ENCODE measurements at places on chromosomes 1 and 21.
A peak's percentile ranks its signal among the peaks of the same experiment; 100 is the strongest.

DNA sequence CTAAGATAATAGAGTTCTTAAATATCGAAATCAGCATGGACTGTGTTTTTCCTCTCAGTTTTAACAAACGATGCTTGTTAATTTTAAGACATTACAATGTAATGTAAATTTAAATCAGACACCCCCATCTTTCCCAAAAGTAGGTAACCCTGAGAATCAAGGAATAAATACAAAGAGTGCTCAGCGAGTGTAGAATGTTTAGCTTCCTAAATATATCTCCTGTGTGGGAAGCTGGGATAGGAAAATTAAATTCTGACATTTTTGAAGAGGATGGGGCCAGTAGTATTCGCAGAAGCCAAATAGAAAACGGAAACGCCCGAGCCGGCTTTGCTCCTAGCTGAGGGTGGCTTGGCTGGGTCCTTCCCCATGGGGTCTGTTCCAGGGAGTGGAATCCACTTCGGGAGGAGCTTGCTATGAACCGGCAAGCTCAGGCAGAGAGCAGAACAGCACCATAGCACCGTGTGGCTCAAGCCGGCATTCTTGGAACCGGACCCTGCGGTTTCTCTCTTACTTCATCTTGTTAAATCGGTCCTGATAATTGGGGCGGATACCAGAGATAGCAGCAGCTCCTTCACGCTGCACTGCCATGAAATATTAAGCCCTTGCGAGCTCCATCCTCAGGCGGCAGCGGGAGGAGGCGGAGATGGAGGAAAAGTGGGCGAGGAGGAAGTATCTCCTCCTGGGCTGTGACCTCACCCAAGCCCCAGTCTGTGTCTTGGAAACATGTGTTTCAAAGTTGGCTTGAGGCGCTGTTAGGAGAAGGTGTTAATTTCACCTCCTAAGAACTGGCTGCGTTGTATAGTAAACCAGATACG, 24.9 kb downstream of the MAP3K7CL start:
- no peak for DNase-seq

DNA sequence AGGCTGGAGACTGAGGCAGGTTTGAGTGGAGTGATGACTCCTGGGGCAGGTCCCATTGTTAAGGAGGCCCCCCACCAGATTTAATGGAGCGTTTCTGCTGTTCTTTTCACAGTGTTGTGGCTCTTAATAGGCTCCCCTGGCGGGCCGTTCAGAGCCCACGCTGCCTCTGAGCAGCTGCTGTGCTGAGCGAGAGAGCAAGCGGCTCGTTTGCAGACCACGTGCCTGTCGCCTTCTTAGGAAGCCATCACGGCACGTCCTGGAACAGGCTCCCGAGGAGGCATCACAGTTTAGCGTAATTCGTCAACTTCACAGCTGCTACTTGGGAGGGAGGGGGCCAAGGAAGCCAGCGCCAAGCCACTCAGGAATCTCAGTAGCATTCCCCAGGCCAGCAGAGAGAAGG, 70.5 kb upstream of the CTTNBP2NL start:
- no peak for DNase-seq

DNA sequence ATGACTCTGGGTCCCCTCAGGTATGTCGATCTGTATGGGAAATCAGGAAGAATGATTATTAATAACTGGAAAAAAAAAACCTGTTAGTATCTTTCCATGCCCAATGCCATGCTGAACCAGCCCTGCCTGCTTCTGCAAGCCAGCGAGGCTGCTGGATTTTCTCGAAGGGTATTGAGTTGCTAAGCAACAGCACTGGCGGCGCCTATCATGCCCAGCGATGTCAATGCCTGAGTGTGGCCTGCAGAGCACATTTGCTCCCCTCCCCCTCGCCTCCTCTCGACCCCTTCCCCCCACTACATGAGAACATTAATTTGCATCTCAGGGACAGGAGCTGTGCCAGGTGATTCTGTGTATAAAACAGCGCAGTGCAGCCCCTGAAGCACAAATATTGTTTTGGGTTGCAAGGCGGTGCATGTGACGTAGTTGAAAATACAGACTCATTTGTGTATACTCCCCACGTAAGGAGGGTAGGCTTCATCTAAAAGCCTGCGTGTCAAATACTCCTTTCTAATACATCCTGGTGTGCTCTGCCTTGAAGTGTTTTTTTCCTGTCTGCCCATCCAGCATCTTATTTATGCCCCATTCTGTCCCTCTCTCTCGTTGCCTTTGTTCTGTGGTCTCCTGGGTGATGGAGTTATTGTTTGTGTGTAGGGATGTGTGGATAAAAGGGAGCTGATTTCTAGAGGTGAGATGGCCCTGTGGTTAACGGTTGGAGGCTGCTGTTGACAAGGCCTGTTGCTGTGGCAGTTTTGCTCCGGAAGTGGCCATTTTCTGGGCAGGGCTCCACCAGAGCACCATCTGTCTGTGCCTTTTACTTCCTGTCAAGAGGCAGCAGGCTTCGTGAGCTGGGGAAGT, 32.7 kb upstream of the ATP5PO start:
- peak; percentile 79 for DNase-seq

DNA sequence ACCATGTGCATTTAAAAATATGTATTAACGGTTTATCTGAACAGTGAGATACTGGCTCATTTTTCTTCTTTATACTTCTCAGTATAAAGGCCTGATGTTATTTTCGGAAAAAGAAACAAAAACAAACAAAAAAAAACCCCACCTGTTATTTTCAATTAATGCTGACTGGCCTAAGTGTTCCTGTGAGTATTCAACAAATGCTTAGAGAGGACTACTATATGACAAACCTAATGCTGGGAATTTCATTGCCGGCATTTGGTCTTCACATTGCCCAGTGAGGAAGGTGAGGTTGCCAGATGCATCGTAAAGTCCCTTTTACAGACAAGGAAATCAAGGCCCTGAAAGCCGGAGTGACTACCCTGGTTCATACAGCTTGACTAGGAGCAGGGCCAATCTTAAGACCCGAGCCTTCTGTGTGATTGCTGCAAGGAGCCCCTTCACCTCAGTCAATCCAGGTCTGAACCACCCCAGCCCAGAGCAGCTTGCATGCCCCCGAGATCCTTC, 599 bp downstream of the MRPL24 start:
- DNase-seq: no peak

GRCh38 chr1:72530646-72531045, 248.3 kb upstream of the NEGR1 start:
- DNase-seq: no peak

GRCh38 chr1:202645097-202645476, 65.2 kb downstream of the SYT2 start:
- no peak for DNase-seq

DNA sequence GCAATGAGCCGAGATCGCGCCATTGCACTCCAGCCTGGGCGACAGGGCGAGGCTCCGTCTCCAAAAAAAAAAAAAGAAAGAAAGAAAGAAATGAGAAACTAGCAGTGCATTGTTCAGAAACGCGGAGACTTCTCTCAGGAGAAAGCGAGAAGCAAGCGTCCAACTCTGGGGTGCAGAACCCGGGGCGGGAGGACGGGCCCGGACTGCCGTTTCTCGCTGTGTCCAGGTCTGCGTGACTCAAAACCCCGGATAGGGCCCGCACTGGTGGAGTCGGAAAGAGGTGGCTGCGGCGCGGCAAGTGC, 395 bp upstream of the MIB2 start:
- DNase-seq: no peak

DNA sequence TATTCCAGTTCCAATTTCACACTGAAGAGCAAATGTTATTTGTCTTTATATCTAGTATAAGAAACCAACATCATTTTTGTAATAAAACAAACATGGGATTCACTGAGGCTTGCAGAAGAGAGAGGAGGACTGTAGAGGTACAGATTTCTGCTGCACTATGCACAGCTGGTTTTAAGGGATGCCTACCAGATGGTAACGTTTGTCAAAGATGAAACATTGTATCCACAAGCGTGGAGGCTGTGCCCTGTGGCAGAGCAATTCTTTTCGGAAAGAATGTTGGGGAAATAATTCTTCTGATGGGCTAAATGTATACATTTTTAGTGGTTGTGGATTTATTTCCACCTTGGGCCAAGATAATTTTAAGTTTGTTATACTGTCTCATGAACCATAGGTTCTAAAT, 272.4 kb downstream of the DUSP10 start:
- no peak for DNase-seq

DNA sequence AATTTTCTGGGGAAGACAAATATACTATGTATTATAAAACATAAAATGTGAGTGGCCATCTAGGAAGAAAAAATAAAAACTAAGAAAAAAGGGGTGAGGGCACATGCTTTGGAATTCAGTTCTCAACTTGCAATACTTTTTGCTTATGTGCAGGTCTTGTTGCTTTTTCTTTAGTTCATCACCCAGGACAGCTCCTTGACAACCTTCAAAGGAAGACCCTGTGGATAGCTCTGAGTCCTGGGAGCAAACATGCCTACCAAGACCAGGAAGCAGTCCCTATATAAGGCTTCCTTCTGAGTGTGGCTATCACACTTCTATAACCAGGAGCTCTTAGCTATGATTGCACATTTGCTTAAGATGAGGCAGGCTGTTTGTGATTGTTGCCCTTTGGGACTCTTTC, 78.0 kb downstream of the WDR64 start:
- no peak for DNase-seq

DNA sequence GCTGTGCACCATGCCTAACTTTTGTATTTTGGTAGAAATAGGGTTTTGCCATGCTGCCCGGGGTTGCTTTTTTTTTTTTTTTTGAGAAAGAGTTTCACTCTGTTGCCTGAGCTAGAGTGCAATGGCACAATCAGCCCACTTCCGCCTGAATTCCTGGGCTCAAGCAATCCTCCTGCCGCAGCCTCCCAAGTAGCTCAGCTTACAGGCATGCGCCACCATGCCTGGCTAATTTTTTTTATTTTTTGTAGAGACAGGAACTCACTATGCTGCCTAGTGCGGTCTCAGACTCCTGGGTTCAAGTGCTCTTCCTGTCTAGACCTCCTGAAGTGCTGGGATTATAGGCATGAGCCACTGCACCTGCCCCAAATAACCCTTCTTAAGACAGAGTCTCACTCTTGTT, 153.5 kb downstream of the SLC45A1 start:
- DNase-seq: no peak

GRCh38 chr1:25810341-25811299, 9.1 kb upstream of the MTFR1L start:
- peak; percentile 92 for DNase-seq

DNA sequence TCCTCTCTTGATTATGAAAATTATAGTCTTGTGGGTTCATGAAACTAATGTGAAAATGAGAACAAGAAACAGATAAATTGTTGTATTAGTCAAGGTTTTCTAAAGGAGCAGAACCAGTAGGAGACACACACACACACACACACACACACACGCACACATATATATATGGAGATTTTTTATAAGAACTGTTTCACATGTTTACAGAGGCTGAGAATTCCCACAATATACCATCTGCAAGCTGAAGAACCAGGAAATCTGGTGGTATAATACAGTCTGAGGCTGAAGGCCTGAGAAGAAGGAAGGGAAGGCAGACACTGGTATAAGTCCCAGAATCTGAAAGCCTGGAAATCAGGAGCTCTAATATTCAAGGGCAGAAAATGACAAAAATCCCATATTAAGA, 70.9 kb upstream of the RGS18 start:
- DNase-seq: no peak

- DNase-seq: no peak
Observed at GRCh38 chr1:41350055-41350378, 11.2 kb upstream of the FOXO6 start.

DNA sequence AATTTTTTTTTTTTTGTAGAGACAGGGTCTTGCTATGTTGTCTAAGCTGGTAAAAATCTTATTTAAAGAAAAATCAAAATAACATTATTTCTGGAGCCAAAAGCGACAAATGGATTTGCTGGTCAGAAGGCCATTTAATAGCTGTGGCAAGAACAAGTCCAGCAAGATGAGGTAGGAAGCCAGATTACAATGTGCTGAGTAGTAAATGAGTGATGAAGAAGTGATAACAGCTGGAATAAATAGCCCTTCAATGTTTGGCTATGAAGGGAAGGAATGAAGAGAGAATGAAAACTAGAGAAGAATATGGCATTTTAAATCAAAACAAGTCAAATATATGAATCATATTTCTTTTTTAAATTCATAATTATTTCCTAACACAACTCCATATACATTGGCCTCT, 34.5 kb downstream of the SYDE2 start:
- DNase-seq: no peak

- DNase-seq: no peak
Observed at GRCh38 chr1:198143797-198144196, 13.0 kb upstream of the NEK7 start.

GRCh38 chr1:37439349-37439995, 34.9 kb upstream of the ZC3H12A start:
- no peak for DNase-seq

GRCh38 chr1:165063181-165063965, 293.1 kb downstream of the LMX1A start:
- DNase-seq: no peak

GRCh38 chr1:181405584-181405983, 77.7 kb upstream of the CACNA1E start:
- DNase-seq: no peak

DNA sequence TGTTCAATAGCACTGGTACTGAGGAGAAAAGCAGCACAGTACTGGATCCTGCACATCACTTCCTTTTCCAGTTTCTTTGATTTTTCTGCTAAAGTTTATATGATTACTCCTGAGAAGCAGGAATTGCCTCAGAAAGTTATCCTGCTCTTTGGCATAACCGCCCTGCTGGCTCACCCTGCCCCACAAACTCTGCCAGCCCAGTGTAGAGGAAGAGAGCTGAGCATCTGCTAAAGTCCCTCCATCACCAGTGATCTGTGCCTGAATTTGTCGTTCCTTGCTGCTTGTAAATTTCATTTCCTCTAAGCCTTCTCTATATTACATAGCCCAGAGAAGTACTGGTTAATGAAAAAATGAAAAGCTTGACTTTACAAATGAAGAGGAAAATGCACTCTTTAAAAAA, 87.0 kb upstream of the C1orf21 start:
- no peak for DNase-seq

- peak; percentile 91 for DNase-seq
Observed at GRCh38 chr1:1355416-1355815, 2.9 kb downstream of the MXRA8 start.
